Jurkat, Clone E6-1 (cell line): ENCODE measurements at places on chromosomes 7 and 10.
A peak's percentile ranks its signal among the peaks of the same experiment; 100 is the strongest.

DNA sequence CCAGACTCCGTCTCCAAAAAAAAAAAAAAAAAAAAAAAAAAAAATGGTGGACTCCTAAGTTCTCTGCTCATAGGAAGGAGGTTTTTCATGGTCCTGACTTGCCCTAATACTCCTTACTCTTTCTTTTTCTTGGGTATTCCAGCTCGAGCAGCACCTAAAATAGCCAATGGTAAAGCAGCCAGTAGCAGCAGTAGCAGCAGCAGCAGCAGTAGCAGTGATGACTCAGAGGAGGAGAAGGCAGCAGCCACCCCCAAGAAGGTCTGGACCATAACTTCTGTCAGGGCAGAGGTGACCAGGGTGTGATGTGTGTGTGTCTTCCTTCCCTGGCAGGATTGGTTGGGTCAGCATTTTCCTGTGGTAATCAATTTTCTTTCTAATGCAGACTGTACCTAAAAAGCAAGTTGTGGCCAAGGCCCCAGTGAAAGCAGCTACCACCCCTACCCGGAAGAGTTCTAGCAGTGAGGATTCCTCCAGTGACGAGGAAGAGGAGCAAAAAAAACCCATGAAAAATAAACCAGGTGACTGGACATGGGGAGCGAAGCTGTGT lies 6.9 kb downstream of the NOLC1 start:
- DNase-seq, result no peak

GRCh38 chr7:41881331-41882130 lies 178.6 kb upstream of the INHBA start:
- DNase-seq, result no peak

DNA sequence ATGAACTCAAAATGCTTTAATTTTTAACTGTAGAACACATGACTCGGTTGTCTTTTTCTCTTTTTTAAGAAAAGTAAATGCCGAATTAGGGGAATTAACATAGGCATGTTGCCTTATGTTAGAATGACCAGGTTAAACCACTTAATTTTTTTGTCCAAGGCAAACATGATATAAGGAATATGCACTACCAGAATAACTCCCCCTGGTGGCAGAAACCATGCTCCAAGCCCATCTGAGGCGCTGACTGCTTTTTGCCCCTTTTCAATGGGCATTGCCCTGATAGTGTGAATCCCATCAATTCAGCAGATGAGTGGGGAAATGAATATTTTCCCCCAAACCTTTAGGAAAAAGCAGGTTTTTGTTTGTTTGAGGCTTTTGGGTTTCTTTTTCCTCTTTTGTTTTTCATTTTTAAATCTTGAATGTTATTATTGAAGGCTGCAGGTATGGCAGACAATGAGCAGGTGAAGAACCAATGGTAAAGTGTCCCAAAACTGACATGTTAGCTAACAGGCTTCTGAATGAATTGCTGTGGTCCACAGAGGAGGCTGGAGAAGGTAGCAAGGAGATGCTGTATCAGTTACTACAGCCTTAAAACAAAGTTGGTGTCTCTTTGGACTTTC lies 284.3 kb downstream of the SORCS3 start:
- DNase-seq, result peak; percentile 50

- DNase-seq, result no peak
Observed at GRCh38 chr10:31697271-31698180, 231.1 kb downstream of the ARHGAP12 start.

DNA sequence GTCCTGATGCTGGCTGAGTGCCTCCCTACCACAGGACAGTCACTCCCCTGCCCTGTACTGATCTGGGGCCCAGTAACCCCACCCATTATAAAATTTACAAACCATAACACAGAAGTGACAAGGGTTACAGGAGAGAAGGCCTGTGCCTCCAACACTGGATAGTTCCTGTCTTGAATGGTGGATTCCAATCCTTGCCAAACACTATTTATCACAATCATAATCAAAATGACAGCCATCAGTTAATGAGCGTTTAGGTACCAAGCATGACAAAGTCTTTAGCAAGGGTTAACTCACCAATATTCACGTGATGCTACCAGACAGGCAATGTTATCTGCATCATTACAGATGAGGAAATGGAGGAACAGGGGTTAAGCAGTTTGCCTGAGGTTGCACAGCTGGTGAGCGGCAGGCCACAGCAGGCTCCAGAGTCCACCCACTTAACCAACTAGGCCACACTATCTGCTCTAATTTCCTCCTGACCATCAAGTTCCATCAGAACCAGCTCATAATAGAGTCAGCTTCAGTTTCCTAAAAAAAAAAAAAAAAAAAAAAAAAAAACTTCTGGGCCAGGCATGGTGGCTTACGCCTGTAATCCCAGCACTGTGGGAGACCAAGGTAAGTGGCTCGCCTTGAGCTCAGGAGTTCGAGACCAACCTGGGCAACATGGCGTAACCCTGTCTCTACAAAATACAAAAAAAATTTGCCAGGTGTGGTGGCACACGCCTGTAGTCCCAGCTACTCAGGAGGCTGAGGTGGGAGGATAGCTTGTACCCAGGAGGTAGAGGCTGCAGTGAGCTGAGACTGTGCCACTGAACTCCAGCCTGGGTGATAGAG lies 14.2 kb downstream of the PDLIM1 start:
- DNase-seq, result peak; percentile 79

DNA sequence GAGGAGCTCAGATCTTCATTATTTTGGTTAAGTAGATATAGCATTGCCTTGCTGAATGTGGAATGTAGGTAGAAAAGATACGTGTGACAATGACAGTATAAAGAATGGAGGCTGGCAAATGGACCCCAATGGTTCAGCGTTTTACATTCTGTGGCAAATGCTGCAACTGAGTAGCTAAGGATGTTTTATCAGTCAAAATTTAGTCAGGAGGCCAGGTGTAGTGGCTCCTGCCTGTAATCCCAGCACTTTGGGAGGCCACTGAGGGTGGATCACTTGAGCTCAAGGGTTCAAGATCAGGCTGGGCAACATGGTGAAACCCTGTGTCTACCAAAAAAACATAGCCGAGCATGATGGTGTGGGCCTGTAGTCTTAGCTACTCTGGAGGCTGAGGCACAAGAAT lies 120.5 kb upstream of the GHITM start:
- no peak for DNase-seq

- DNase-seq, result no peak
Observed at GRCh38 chr7:134593530-134594392, 44.9 kb downstream of the AKR1B15 start.

- no peak for DNase-seq
Observed at GRCh38 chr7:113071465-113071864, 15.2 kb downstream of the GPR85 start.

GRCh38 chr7:2099048-2099957 lies 133.4 kb downstream of the MAD1L1 start:
- no peak for DNase-seq

- DNase-seq, result no peak
Observed at GRCh38 chr10:76628801-76629200, 1008.8 kb downstream of the KCNMA1 start.

GRCh38 chr7:149147752-149148653 lies 750 bp downstream of the ZNF398 start:
- no peak for DNase-seq

DNA sequence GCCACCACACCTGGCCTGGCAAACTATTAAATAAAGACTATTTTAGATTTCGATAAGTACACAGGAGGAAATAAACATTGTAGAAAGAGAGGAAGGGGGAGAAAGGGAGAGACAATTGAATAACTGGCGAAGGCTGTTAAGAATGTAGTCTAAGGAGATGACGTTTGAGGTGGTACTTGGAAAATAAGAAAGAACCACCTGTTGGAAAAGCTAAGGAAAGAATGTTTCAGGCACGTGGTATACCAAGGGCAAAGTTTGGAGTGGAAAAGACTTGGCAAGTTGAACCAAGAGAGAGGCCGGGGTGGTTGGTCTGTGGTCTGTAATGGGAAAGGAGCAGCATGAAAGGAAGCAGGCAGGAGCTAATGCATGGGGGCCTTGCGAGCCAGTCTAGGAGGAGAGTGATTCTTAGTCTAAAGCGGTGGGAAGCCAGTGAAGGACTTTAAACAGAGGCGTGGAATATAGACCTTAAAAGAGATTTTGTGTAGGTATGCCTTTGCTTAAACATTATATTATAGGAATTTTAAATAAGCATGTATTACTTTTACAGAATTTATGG lies 9.4 kb downstream of the ING3 start:
- no peak for DNase-seq

DNA sequence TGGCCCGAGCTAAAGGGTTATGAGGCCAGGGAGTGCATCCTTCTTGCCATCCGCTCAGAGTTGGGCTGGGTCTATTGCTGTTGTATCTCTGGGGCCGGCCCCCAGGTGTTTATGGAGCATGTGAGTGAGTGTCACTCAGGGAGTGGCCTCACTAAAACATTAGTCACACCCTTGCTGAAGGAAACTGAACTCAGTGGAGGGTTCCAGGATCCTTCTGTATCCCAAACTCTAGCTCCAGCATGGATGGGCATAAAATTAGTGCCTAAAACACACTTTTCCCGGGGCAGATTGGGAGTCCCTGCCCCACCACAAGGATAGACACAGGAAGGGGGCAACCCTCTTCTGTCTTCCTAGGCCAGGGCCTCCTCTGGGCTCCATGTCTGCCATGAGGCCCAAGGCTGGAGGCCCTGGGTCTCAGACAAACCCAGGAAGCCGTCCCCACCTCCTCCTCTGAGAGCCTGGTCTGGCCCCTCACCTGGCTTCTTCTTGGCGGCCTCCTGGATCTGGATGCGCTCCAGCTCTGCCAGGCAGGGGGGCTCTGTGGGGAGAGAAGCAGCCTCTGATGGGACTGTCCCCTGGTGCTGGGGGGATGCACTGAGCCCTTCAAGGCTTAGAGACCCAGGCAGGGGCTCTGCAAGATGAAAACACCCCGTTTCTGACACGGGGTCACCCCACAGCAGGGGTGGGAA lies 24.5 kb downstream of the SPOCK2 start:
- no peak for DNase-seq

- peak; percentile 75 for DNase-seq
Observed at GRCh38 chr7:159209429-159209828, 64.8 kb upstream of the VIPR2 start.

GRCh38 chr10:96287392-96288105 lies 16.2 kb upstream of the BLNK start:
- peak; percentile 80 for DNase-seq

- DNase-seq, result no peak
Observed at GRCh38 chr7:101171442-101171837, 6.1 kb upstream of the VGF start.

DNA sequence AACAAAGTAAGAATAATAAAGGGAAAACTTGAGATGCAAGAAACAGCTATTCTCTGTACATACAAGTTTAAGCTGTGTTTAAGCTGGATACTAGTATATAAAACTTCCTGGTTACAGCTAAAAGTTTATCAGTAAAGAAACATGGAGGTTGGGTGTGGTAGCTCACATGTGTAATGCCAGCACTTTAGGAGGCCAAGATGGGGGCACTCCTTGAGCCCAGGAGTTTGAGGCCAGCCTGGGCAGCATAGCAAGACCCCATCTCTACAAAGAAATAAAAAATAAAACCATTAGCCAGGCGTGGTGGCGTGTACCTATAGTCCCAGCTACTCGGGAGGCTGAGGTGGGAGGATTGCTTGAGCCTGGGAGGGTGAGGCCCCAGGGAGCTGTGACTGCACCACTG lies 3.2 kb downstream of the RSU1 start:
- no peak for DNase-seq
